ENCODE measurements at places on chromosomes 6 and 20.

DNA sequence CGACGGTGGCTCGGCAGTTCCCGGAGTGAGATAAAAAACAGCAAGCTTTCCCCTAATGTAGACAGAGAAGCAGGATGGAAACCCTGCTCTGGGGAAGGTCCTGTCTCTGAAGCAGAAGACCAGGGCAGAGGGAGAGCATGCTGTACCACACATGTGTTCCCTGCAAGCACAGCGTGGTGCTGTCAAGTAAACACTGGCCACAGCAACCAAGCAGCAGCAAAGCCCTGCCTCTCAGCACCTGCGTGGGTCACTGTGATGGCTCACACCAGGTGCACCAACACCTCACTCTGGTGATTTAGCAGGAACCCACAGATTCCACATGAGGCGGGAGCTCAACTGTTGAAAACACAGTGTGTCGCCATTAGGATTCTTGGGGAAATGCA lies 65.2 kb upstream of the TXNDC5 start:
- no peak for DNase-seq

GRCh38 chr6:72810571-72811280 lies 188.9 kb downstream of the KCNQ5 start:
- DNase-seq, result no peak

DNA sequence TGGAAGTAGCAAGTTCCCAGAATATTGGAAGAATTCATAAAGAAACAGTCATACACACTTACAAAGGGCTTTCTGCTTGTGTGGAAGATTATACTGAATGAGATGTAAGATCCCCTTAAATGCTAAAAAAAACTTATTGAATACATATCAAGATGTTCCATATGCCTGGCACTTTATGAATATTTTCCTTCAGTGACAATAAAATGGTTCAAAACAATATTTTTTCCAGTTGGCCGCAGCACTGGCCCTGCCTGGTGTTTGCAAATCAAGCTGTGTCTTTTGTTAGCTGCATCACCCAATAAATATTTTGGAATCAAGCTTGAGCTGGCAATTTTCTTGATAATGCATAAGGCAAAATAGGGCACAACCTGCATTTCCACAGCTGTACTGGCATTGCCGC lies 51.2 kb downstream of the CFAP61 start:
- DNase-seq, result no peak

- DNase-seq, result no peak
Measured at GRCh38 chr6:24882835-24883555, 52.8 kb downstream of the RIPOR2 start.

Data from stimulated activated CD4-positive, alpha-beta T cell treated with anti-CD3 and anti-CD28 coated beads, TNF-alpha, amount 100 ng/mL, for 24 hours (primary cell).